ENCODE measurements at places on chromosomes 16 and 17. TPM values are rescaled to one million over a fixed set of nuclear protein-coding genes. Genes with fewer than 3 reads are reported as not detected.

FMNL1 gene
- total RNA-seq = 20.0 TPM

FAM20A gene
- 0.44 TPM for total RNA-seq

ITGAX gene
- 0.49 TPM for total RNA-seq

DNA sequence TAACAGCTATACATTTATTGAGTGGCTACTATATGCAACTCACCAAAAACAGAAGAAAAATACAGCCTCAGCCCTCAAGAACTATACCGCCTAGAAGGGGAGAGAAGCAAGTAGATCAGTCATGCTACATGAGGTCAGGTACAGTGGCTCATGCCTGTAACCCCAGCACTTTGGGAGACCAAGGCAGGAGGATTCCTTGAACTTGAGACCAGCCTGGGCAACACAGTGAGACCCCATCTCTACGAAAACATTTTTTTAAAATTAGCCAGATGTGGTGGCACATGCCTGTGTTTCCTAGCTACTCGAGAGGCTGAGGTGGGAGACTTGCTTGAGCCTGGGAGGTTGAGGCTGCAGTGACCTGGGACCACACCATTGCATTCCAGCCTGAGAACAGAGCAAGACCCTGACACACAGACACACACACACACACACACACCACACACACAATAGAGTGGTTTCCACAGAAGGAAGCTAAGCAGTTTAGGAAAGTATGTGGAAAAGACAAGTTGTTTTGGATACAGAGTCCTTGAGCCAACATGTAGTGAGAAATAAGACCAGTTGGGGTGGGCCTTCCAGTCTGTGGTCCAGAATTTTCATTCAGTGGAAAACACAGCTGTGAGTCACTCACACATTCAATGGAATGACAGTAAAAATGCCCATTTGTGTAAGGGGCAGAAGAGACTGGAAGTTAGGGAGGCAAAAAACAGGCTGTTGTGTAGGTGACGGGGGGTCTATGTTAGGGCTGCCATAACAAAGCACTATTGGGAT lies 10.7 kb upstream of the SNTB2 start:
- no peak for DNase-seq

GRCh38 chr17:80465327-80465974 lies 11.0 kb downstream of the NPTX1 start:
- DNase-seq = no peak

GRCh38 chr17:29177871-29178749 lies 2.1 kb downstream of the MYO18A start:
- no peak for DNase-seq

GRCh38 chr17:66791347-66791746 lies 43.6 kb upstream of the CACNG5 start:
- DNase-seq = no peak
